ENCODE measurements at places on chromosomes 12 and 14. TPM values are rescaled to one million over a fixed set of nuclear protein-coding genes. Genes with fewer than 3 reads are reported as not detected.

GRCh38 chr14:71380271-71380670 lies 473.0 kb downstream of the PCNX1 start:
- no peak for DNase-seq

- no peak for DNase-seq
These were observed 73.7 kb downstream of the GALNT4 start for GRCh38 chr12:89450907-89451306.

DNA sequence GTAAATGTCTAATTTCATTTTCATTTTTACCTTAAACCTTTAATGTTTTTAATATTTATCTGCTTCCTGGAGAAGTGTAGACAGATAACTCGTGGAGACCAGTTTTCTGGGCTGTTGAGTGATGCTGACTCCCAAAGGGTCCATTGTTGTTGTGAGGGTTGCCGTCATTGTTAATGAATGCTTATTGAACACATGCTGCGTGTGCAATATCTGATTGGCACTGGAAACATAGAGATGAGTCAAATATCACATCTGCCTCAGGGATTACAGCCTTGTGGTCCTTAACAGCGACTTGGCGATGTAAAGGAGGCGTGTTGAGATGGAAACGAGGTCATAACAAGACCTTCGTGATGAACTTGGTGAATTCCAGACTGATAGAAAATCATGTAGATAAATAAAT lies 85.9 kb downstream of the FBXW8 start:
- DNase-seq: no peak

DNA sequence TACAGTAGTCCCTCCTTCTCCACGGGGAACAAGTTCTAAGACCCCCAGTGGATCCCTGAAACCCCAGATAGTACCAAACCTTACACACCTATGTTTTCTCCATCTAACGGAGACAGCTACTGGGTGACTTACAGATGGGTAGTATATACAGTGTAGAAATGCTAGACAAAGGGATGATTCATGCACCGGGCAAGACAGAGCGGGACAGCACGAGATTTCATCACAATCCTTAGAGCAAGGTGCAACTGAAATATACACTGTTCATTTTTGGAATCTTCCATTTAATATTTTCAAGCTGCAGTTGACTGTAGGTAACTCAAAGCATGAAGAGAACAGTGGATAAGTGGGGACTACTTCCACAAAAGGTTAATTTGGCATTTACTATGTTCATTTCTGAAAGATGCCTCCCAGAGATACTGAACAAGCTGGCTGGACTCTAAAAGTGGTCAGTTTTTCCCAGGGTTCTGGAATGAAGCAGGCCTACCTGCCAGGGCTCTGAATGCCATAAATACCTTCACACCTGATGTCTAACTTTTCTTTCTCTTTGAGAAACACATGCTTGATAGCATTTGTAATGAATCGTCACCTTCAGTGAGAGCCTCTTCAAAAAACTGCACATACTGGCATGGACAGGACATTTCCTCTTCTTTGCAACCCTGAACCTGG lies 127.7 kb upstream of the FOXN3 start:
- DNase-seq: no peak

GRCh38 chr12:106873983-106874382 lies 81.7 kb upstream of the TMEM263 start:
- no peak for DNase-seq

GRCh38 chr14:99621948-99622347 lies 17.9 kb upstream of the CCDC85C start:
- no peak for DNase-seq

DNA sequence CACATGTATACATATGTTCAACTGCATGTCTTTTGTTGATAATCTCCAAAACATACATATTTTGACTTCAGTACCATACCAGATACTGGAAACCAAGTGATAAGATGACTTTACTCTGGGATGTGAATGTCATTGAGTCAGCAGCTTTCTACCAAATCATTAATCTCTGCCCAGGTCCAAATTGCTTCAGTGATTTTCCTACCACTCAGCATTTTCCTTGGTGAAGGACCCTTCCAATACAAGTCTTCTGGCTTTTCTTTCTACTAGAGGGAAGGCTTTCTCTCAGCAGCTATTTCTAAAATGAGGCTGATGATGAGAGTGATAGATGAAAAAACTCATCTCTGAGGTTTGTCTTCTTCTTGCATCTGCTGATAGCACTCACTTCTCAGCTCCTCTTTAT lies 1008.5 kb downstream of the NRXN3 start:
- DNase-seq: no peak

- DNase-seq: no peak
These were observed 137.4 kb downstream of the AEBP2 start for GRCh38 chr12:19576506-19577280.

- DNase-seq: no peak
These were observed at the start of gene AMN for GRCh38 chr14:102922490-102923200. Gene AMN (plus strand): TSS chr14:102922663. CDS start chr14:102922689, 26 bp downstream.

GRCh38 chr14:21231020-21231652 lies 38.1 kb downstream of the HNRNPC start:
- DNase-seq: no peak

DNA sequence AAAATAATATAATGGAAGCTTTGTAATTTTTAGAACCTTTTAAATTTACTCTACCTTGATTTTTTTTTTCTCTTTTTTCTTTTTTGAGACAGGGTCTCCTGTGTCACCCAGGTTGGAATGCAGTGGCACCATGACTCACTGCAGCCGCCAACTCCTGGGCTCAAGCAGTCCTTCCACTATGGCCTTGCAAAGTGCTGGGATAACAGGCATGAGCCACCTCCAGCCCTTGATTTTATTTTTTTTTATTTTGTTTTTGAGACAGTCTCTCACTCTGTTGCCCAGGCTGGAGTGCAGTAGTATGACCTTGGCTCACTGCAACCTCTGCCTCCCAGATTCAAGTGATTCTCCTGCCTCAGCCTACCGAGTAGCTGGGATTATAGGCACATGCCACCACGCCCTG lies 65.3 kb upstream of the TRAF3 start:
- DNase-seq: no peak

- DNase-seq: no peak
These were observed 51.5 kb downstream of the DBX2 start for GRCh38 chr12:44999355-44999754.

- DNase-seq: no peak
These were observed 70.7 kb upstream of the GALNT9 start for GRCh38 chr12:132400011-132400641.

DNA sequence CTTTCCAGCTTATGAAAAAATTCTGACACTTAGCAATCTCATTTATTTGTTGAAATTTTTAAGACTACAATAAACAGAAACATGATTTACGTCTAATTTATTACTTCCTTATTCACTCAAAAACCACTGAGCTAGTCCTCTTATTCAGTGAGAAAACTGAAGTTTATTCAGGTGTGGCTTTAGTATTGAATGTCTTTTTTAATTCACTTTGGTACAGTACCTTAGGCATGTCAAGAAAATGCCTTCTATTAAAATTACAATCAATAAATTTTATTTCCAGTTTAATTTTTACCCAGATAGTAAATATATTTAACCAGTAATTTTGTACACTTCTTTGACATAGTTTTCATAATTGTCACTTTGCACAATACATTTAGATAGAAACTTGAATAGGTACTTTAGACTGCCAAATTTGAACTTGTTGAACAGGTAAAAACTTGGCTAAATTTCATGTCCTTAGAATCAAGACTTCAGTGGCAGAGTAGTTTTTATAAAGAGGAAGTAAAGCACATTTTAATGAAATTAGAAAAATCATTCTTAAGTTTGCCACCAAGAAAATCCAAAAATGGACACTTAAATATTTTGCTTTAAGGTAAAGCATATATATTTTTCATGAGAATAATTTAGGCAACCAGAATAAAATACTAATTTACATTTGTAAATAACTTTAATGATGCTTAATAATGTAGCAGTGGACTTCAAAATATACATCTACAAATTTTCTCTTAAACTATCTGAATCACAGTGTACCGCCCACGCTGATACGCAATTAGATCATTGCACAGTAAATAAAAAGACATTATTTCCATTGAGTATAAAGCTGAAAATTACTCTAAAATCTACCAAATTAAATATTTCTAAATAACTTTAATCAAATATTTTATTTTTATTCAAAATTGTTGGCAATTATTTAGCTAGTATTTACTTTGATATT lies 159.1 kb downstream of the RASSF9 start:
- no peak for DNase-seq

- DNase-seq: no peak
These were observed 135.9 kb downstream of the PAH start for GRCh38 chr12:102781117-102781516.

LGR5 gene
- total RNA-seq: not detected

BRAP gene
- 19.9 TPM for total RNA-seq

TDRD9 gene
- 0.29 TPM for total RNA-seq

HOXC12 gene
- not detected for total RNA-seq

RBM19 gene
- total RNA-seq: 32.2 TPM

LMNTD1 gene
- not detected for total RNA-seq

TMEM132D gene
- 0.06 TPM for total RNA-seq

NINJ2 gene
- not detected for total RNA-seq

INHBC gene
- not detected for total RNA-seq

Measured in epithelial cell of proximal tubule (primary cell).